ENCODE measurements at places on chromosomes 4 and X. TPM values are rescaled to one million over a fixed set of nuclear protein-coding genes. Genes with fewer than 3 reads are reported as not detected.

DNA sequence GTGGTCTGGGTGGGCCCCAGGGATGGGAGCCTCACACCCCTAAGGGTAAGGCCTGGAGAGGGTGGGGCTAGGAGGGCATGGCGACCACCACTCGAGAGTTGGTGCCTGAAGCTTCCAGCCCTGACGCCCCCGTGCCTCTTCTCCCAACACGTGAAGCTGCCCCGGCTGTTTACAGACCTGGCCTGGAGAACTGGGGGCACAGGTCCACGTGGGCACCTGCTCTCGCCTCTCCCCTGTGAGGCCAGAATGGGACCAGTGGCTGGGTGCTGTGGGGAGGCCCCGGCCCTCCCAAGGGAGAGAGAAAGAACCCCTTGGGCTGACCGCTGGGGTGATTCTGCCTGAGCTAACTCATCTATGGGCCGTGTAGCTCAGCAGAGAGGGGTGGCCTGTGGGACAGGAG is 15.5 kb downstream of the NAT8L start:
- no peak for DNase-seq

The NUDT11 gene
- total RNA-seq: 0.37 TPM

- no peak for DNase-seq
These were observed 174.2 kb downstream of the NHS start for GRCh38 chrX:17549107-17549651.

The FABP2 gene
- total RNA-seq: not detected

GRCh38 chrX:96843566-96843965 is 40.1 kb upstream of the RPA4 start:
- DNase-seq: no peak

- DNase-seq: no peak
These were observed 138.0 kb downstream of the NSUN7 start for GRCh38 chr4:40887764-40888131.

GRCh38 chr4:168695288-168695687 is 198.4 kb downstream of the PALLD start:
- no peak for DNase-seq

The RTL3 gene
- total RNA-seq: not detected

DNA sequence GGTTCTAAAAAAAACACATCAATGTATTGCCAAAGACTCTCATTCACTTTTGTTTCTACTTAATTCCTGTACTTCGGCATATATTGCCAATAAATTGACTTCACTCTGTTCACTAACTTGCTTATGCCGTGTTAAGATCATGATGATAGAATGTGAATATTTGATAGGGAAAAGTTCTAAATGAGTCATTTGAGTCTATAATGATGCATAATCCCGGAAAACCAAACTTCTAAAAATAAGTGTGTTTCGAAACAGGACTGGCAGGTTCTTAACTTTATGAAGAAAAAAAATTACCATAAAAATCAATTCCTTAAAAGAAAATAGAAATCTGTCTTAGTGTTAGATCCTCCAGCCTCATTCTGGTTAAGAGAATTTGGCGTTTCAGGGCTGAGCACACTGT is 387.5 kb upstream of the FTHL17 start:
- no peak for DNase-seq

The CXorf49 gene
- total RNA-seq: not detected

The LINC00632 gene
- total RNA-seq: 8.0 TPM

DNA sequence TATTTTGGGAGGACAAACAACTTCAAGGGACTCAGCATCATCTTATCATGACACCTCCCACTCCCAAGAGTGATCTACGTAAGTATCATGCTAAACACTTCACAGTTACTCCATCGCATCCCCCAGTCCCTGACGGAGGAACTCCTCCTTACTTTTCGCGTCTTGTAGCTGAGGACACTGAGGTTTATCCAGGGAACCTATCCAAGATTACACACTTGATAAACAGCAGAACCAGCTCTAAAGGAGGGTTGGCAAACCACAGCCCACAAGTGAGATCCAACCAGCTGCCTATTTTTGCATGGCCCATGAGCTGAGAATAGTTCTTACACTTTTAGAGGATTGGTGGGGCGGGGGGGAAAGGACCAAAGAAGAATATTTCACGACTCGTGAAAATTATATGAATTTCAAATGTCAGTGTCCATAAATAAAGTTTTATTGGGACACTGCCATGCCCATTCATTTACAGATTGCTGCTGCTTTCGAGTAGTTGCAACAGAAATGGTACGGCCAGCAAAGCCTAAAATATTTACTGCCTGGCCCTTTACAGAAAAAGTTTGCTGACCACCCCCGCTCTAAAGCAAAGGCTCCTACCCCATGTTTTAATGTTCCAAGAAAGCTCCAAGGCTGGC is 47.8 kb downstream of the SEPSECS start:
- DNase-seq: no peak

DNA sequence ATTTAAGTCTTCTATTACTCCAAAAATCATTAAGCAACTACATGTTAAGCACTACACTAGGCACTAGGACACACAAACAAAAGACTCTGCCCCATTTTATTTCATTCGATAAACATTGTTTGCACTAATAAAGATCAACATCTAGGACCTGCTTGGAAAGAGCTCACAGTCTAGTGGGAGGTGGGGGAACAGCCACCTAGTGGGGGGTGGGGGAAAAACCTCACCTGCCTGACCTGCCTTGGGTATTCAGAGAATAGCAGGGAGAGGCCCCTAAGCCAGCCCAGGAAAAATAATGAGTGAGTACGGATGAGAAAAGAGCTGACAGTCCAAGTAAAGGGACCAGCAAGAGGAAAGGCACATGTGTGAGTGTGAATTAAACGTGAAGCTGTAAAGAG is 52.2 kb downstream of the PRDM5 start:
- DNase-seq: no peak

GRCh38 chr4:120010646-120011045 is 56.0 kb downstream of the MAD2L1 start:
- no peak for DNase-seq

The TRIML2 gene
- not detected for total RNA-seq

DNA sequence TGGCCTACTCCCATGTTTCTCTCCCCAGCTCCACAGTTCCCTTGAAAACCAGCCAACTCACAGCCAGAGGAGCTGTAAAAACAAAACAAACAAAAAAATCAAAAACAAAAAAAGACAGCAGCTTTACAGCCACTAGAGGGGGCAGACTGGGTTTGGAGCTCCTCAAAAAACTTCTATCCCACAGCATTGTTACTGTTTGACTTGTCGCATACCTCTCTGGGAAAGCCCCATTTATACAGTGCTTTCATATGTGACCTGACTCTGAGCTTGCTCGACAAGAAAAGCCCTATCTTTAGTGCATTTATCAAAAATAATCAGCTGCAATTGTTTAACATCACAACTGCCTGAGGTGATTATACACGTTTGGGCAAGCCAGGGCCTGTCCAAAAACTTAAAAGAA is 21.6 kb downstream of the TSPAN6 start:
- DNase-seq: no peak

DNA sequence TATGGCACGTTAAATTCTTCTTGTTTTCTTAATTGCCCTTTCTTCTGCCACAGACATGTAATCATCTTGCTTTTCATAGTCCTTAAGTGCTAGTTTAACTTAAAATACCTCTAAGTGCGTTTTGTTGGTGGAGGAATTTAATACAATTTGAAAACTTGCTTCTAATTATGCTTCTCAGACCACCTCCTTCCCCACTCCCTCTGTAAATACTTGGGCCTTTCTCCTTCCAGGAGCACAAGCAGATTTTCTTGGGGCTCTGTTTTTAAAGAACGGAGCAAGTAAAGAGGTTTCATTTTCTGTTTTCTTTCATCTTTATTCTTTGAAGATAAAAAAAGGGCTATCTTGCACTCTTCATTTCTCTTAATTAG is 559 bp upstream of the PCDH18 start:
- DNase-seq: no peak

DNA sequence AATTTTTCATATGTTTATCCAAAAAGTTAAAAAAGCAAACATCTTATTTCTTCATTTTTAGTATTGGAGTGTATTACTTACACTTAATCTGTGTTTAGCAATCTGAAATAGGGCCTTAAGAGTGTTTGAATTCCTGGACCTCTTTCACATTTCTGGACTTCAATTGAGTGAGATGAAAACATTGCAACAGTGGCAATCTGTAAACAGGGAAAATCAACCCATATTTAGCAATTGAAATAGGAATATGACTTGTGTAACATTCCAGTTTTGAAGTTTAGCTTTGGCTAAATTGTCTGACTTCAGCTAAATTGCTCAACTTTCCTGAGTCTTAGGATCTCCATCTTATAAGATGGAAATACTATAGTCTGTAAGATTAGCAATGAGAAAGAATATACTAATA is 34.6 kb upstream of the FHL1 start:
- no peak for DNase-seq

DNA sequence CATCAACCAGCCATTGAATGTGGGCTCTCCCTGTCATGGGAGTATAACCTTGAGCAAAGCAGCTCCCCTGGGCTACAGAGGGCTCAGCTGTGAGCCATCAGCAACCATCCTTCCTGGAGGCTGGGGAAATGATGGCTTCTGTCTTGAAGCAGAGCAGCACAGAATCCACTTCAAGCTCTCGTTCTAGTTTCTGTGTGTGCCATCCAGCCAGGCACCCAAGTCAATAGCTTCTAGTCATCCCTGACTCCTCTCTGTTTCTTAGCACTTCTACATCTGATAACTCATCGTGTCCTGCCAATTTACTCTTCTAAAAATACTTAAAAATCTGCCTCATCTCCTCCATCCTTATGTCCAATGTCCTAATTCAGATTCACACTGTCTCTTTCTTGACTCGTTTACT is 42.2 kb upstream of the TSPAN5 start:
- DNase-seq: no peak

DNA sequence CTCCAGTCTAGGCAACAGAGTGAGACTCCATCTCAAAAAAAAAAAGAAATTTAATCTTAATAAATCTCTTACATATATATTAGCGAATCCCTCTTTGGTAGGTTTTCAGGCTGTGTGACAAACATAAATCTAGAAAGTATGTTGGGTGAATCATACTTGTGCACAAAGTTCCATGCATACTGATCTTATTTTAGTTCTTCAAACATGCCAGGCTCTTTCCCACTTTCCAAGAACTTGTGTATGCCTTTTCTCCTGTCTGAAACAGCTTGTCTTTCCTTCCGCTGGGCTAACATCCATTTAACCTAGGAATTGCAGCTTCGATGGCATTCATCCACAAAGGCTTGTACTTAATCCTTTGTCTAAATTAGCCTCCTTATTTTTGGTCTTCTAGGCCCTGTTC is 156.6 kb upstream of the CASK start:
- no peak for DNase-seq

The ANK2 gene
- total RNA-seq: 0.42 TPM

DNA sequence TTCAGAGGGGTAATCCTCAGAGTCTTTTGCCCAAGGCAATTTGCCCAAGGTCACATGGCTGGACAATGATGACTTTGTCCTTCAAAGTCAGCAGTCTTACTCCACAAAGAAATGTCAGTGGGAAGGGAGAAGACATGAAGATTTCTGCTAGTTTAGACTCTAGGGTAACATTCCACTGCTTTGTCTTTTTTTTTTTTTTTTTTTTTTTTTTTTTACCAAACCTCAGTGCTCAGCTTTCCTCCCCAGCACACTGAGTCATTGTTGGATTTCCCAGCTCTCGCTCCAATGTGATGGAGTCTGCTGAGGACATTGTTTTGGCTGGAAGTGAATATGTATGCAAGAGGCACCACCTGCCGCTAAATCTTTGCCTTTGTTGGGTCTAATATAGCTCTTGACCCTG is 7.2 kb upstream of the C1QTNF7 start:
- no peak for DNase-seq

- no peak for DNase-seq
These were observed 32.9 kb downstream of the PHKA2 start for GRCh38 chrX:18951032-18951431.

The IL13RA2 gene
- not detected for total RNA-seq

DNA sequence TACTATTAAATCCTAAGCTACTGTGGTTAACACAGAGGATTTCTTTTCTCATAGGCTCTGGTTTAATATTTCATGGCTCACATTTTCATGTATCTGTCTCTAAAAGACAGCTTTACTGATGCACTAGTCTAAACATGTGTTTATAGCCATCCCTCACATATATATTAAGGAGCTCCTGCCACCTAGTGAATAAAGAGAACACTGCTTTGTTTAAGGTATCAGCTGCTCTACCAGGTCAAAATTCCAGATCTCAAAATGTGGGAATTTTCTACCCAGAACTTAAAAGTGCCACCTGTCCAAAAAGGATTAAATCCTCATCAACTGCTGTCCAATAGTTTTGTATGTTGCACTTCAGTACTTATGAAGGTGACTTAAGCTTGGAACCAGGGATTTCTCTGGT is 188.5 kb upstream of the TEX13C start:
- DNase-seq: no peak

The SCML2 gene
- total RNA-seq: 2.4 TPM

The FRMD7 gene
- not detected for total RNA-seq

DNA sequence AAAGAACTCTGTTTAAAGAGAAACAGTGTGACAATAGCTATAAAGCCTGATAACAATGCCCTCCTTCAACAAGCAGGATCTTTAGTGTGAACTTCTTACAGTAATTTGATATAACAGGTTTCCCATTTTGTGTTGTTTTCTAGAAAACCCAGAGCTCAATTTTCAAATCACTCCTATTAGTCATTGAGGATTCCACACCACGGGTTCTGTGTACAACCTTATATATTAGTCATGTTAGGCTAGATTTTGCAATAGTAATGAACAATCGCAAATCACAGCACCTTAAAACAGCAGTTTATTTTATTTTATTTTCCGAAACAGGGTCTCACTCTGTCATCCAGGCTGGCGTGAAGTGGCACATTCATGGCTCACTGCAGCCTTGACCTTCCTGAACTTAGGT is 1020.9 kb upstream of the INTU start:
- no peak for DNase-seq

GRCh38 chrX:39653691-39654090 is 444.1 kb downstream of the BCOR start:
- no peak for DNase-seq

DNA sequence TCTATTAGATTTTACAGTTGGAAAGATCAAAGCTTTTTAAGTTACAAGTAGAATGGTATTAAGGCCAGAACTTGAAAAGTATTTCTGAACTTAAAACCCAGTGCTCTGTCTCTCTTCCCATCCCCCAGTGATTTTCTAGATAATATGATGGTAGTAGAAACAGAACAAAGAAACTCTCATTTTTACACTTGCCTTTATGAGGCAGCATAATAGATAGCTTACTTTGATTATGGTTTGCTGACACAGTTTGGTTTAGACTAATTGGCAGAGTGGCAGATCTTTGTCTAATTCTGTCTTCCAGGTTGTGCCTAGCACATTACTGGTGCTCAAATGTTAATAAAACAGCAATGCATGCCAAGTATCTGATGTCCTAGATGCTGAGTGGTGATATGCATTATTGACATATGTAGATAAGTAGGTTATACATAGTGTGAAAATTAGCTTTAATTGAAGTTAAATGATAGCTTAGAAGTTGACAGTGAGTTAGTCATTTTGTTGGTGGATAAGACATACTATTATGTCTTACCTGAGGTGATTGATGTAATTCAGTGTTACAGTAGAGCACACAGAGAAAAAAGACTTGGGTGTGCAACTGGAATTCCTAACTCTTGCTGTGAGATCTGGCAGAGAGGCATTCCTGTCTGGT is 4.3 kb upstream of the RAPGEF2 start:
- no peak for DNase-seq

The CFAP99 gene
- not detected for total RNA-seq

The WDFY3 gene
- 0.89 TPM for total RNA-seq

- DNase-seq: no peak
These were observed 222.1 kb downstream of the TACR3 start for GRCh38 chr4:103497692-103498091.
